AG08396 (cell line): ENCODE measurements at places on chromosomes 6 and 20.

GRCh38 chr6:33828764-33829731 is 25.2 kb upstream of the MLN start:
- DNase-seq: no peak

- DNase-seq: no peak
Observed at GRCh38 chr6:168732676-168733075, 291.7 kb downstream of the SMOC2 start.

DNA sequence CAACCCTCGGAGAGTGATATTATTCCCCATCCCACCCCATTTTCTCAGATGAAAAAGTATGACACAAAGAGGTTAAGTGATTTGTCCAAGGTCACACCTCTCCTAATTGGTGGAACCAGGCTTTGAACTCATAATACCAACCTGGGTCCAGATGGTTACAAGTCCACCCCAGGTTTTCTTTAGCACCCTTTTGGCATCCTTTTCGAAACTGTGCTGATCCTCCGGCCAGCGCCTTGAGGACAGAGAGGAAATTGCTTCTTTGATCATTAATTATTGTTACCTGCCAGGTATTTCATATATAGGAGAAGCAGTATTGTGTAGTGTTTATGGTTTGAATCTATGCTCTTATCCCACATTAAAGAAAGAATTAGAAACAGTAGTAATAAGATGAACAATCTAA is 29.3 kb upstream of the PDYN start:
- DNase-seq: no peak

GRCh38 chr6:131688286-131688685 is 12.9 kb downstream of the OR2A4 start:
- DNase-seq: no peak

- no peak for DNase-seq
Observed at GRCh38 chr6:138036111-138036510, 71.1 kb downstream of the PERP start.

DNA sequence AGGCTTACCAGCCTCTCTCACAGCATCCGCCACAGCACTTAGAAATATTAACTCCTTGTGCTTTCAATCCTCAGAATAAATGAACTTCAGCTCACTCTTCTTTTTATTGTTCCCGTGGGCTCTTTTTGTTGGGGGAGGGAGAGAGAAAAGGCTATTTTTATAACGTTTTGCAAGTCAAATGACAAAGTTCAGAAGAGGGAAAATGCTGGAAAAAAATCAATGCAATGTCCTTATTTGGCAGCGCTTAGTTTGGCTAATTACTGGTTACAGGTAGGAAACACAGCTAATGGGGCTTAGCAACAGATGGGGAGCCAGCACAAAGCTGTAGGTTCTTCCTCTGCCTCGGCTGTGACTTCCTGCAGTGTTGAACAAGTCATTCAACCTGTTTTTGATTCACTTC is 1067.0 kb upstream of the MAP3K7 start:
- DNase-seq: no peak

GRCh38 chr6:36241728-36242127 is 28.1 kb upstream of the PNPLA1 start:
- no peak for DNase-seq

DNA sequence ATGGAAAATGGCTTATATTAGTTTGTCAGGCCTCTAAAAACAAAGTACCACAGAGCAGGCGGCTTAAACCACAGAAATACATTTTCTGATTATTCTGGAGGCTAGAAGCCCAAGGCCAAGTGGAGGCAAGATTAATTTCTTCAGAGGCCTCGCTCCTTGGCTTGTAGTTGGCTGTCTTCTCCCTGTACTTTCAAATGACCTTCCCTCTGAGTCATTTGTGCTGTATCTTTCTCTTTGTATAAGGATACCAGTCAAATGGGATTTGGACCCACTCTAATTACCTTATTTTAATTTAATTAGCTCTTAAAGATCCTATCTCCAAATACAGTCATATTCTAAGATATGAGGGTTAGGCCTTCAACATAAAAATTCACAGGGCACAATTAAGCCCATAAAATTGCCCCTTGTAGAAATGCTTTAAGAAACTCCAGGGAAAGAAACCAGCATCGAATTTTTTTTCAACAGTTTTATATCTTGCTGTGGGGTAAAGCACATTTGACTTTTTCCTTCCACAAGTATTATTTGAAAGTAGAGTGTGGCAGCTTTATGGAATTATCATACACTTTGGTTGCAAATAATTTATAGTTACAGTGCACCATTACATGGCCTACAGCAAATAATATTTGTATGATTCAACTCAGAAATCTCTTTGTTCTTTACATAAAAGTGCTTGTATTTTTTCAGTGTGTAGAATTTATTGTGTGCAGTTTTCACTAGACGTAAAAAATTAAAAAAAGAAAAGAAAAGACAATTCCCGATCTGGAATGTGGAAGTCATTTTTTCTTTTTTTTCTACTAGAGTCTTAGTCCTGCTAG is 706.1 kb downstream of the KIF16B start:
- no peak for DNase-seq

DNA sequence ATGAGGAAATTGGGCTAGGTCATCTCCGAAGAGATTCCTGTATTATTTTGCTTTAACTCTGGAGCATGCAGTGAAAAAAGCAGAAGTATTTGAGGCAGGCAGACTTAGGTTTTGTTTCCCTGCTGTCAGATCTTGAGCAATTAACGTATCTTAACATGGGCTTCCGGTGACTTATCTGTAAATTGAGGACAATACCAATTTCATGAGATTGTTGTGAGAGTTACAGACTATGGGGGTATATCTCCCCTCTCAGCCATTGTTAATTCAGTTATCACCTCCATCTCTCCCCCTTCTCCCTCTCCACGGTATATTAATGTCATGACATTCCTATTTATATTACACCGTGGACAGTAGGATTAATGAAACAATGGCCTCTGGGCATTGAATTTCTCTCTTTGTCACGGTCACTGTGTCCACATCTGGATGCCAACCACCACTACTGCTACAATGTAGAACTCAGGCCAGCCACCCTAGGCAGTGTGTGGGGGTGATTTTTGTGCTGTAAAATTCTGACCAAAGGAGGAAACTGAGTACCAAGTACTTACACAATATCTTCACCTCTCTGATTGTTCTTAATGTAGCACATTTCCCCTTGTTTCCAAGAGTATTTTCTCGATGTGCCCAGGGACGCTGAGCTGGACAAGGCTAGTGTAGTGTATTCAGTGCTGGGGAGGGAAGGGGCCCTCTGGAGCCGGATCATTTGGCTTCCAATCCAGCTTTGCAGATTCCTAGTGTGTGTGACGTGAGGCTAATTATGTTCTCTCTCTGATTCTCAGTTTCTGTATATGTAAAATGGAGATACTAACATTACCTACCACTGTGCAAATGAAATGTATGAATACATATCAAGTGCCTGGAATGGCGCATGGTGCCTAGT is 77.2 kb downstream of the GCNT2 start:
- DNase-seq: no peak

DNA sequence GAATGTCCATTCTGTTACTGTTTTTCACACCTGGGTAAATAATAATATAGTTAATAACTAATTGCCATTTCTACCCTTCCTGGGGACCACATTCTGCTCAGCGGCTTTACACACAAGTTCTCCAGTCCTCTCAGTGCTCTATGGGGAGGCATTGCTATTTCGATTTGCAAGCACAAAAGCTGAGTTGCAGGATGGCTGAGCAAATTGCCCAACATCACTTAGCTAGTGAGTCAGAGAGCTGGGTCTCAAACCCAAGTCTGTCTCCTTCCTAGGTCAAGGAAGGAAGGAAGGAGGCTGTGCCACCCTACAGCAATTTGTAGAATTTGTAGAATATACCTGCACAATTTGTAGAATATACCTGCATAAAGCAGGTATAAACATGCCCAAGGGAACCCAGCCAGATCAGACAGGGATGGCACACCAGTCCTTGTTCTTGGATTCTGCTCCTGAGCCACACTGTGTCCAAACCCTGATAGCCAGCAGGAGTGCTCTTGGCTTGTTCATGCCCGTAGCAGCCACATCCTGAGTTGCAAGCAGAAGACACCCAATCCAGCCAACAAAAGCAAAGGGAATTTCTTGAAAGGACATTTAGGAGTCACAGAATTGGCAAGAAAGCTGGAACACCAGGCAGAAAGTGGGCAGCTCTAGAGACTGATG is 56.9 kb downstream of the LY86 start:
- DNase-seq: no peak

DNA sequence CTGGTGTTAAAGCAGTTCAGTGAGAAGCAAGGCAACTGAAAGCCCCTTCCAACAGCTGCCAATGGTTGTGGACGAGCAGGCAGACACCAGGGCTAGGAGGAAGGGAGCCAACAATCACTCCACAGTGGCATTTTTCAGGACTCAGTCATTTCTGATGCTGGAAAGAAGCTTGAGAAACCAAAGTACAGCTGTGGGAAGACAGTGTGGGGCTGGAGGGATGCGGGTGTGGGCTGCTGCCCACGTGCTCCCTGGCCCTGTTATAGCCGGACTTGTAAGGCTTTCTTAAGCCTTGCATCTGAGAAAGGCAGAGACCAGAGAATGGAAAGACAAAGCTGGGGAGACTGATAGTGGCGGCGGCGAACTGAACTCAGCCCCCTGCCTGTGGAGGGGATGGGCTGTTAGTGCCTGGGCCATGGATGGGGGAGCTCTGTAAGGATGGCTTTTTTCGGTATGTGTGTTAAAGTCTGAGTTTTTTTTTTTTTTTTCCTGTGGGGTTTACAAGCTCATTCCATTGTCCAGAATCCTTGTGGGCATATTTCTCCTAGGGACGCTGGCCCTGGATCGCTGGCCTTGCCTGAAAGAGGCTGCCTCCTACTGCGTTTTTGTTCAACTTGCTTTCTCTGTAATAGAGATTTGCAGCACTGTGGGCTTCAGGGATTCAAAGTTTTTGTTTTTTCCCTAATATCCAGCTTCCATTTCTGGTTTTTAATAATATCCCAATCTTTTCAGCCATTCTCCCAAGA is 91.7 kb downstream of the GJA10 start:
- peak; percentile 69 for DNase-seq

DNA sequence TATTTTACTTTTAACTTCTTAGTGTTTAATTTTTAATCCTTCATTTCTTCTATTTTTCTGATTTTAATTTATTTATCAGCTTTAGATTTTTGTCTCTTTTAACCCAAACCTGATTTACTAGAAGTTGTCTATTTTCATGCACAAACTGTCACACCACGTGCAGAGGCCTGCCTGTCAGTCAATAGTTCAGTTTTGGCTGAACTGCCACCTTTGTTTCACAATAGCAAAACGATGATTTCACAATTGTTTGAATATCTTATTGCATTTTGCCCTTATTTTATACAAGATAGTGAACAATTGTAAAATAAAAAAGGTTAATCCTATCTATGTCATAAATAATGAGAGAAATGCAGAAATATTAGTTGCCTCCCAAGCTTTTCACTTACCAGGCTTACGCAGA is 24.0 kb upstream of the PPP1R3G start:
- DNase-seq: no peak

GRCh38 chr6:35622283-35622682 is 66.4 kb downstream of the FKBP5 start:
- no peak for DNase-seq

DNA sequence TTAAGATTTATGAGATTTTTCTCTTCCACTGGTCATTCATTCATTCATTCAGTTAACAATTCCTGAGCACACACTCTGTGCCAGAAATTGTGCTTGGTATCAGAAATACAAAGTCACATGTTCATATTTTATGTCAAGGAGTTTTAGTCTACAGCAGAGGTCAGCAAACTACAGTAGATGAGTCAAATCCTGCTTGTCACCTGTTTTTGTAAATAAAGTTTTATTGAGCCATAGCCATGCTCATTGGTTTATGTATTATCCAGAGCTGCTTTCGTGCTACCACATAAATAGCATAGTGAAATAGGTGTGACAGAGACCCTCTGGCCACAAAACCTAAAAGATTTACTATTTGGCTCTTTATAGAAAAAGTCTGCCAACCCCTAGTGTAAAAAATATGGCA is 46.8 kb downstream of the THEMIS start:
- no peak for DNase-seq

GRCh38 chr6:129029778-129030177 is 146.8 kb downstream of the LAMA2 start:
- no peak for DNase-seq

DNA sequence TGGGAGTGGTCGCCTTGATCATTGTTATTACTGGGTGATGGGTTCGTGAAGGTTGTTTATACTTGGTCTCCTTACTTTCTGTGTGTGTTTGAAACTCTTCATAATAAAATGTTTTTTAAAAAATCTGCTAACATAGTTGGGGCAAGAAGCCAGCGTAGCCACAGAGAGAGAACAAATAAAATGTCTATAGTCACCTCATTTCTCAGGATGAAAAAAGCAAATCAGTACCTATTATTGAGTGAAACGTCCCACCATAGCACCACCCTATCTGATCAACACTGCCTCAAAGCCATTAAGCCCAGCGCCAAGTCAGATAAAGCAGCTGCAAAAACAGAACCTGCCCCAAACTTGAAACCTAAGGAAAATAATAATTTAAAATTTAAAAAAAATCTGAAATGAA is 89.7 kb upstream of the TAB2 start:
- DNase-seq: no peak

DNA sequence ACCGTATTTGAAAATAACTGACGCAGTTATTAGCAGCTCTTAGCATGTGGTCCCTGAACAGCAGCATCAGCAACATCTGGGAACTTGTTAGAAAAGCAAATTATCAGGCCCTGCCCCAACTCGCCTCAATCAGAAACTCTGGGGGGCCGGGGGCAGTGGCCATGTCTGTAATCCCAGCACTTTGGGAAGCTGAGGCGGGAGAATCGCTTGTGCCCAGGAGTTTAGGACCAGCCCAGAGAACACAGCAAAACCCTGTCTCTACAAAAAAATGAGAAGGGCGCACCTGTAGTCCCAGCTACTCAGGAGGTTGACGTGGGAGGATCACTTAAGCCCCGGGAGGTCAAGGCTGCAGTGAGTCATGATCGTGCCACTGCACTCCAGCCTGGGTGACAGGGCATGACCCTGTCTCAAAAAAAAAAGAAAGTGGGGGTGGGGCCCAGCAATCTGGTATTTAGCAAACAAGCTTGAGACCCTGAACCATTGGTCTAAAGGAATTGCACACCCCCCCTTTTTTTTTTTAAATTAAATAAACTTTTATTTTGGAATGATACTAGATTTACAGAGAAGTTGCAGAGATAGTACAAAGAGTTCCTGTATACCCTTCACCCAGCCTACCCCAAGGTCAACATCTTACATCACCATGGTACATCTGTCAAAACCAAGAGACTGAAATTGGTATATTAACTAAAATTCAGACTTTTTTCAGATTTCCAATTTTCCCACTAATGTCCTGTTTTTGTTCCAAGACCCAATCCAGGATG is 6.7 kb downstream of the SRXN1 start:
- no peak for DNase-seq

DNA sequence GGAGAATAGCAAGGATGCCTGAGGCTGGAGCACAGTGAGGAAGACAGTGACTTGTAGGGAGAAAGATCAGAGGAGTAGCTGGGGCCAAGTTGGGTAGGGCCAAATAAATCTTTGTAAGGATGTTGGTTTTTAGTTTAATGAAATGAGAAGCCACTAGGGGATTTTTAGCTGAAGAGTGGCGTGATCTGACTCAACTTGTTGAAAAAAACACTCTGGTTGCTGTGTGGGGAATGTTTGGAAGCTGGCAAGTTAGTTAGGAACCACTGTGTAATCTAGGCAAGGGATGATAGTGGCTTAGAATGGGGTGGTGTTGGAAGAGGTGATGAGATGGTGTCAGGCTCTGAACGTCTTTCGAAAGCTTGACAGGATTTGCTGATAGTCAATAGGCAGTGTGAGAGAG is 176.1 kb upstream of the HDDC2 start:
- no peak for DNase-seq
